ENCODE measurements at places on chromosomes 5 and 9.

- no peak for DNase-seq
Observed at GRCh38 chr5:148635321-148636083, 18.8 kb downstream of the HTR4 start.

DNA sequence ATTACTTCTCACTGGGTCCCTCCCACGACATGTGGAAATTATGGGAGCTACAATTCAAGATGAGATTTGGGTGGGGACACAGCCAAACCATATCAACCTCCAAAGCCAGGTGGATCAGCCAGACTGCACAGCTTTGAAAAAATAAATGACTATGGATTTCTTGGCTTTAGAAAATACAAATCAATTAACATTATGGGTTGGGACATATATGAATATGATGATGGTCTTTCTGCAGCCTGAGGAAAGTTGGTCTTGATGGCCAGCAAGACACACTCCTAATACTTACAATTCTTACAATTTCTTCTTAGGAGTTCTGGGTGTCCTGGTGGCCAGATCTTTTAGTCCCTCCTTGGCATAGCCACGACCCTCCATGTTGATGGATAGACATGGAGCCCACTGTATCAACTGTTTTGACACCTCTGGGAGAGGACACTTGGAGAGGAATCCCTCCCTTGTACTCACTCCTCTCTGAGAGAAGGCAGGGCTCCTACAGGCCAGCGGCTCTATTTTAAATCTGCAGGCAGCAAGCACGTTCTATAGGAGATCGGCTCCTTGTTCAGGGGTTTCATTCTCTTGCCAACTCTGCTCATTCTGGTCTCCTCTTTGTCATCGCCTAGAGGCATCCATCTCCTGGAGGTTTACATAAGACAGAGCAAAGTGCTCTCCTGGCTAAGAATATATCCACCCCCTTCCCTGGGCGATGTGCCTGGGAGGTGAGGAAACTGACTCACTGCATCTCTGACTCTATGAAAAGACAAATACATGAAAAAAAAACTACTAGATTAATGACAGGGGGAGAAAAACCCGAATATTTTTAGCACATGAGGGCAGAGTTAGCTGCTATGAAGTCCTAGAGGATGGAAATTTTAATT is 145.9 kb downstream of the CARTPT start:
- DNase-seq: peak; percentile 97

- DNase-seq: no peak
Observed at GRCh38 chr9:6219981-6220380, 4.4 kb downstream of the IL33 start.

- no peak for DNase-seq
Observed at GRCh38 chr9:38387751-38388150, 4.8 kb upstream of the ALDH1B1 start.

- no peak for DNase-seq
Observed at GRCh38 chr5:98428806-98429205, 344.7 kb upstream of the RGMB start.

GRCh38 chr9:134963546-134963945 is 45.8 kb upstream of the FCN1 start:
- DNase-seq: no peak

- peak; percentile 36 for DNase-seq
Observed at GRCh38 chr9:128724744-128725211, 851 bp upstream of the ZDHHC12 start.

DNA sequence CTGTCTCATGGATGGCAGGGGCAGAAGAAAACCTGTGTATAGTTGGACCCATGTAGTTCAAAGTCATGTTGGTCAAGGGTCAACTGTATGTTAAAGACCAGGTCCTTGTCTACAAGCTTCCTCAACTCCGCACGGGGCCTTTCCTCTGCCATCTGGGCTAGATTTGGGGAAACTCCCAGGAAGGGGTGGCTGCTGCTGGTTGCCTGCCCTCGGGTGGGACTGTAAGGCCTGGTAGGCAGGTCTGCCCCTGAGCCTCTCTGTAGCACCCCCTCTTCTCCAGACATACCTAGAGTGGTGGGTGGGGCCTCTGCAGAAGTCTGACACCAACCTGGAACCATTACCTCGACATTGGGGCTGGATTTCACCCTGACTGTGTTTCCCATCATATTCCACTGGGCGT is 15.2 kb downstream of the ENHO start:
- DNase-seq: no peak

DNA sequence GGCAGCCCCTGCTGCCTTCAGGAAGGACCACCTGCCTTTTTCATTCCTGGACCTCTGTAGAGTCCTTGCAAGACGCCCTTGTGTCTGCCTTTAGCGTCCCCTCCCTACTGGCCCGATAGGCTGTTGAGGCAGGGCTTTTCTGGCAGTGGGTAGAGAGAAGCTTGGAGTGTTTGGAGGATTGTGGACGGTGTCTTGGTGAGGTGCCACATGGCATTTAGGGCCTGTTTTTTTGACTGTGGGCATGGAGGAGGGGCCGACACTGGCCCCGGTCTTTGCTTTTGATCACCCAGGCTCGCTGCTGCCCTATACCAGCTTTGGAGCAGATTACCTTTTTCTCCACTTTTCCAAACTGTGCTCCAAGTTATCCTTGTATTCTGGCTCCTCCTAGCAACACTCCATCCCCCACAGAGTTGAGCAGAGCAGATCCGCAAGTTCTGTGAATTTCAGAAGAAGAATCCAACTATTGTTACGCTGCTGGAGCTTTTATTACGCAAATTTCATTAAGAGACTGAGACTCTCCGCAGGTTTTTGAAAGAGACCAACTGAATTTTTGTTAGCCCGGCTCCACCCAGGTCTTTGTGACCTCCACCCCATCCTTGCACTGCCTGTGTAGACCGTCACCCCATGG is 34.8 kb upstream of the PRDM12 start:
- DNase-seq: no peak

GRCh38 chr9:125960626-125961025 is 213.5 kb downstream of the PBX3 start:
- no peak for DNase-seq

DNA sequence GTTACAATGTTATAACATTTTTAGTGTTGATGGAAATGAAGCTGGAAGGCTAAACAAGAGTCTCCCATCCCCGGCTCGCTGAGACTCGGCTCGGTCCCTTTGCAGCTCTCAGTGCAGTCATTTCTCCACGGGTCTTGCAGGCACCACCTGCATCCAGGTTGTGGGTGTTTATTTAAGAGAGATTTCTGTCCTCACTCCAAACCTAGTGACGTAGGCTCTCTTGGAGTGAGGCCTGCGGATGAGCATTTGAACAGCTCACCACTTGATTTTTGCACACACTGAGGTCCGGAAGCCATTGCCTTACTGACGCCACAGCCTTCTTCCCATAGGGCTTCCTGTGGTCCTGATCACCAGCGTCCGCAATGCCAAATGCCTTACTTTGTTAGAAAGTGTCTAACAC is 197.7 kb upstream of the OTULINL start:
- no peak for DNase-seq

GRCh38 chr9:27393054-27393846 is 96.3 kb upstream of the EQTN start:
- DNase-seq: no peak

- no peak for DNase-seq
Observed at GRCh38 chr9:128863647-128864046, 18.1 kb downstream of the KYAT1 start.

DNA sequence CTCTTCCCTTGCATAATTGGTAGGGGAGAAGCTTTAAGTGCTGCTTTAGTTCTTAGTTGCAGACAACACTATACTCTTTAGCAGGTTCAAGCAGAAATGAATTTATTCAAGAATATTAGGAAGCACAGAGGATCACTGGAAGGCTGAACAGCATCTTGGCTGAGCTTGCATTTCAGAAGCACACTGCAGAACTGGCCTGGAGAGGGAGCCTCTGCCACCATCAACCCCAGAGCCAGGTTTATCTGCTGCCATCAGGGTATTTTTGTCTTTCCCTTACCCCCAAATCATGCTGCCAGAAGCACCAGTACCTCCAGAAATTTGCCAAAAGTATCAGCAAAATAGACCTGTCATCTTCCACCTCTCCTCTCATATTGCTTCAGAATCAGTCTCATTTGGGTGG is 440.7 kb downstream of the DMAC1 start:
- DNase-seq: no peak

DNA sequence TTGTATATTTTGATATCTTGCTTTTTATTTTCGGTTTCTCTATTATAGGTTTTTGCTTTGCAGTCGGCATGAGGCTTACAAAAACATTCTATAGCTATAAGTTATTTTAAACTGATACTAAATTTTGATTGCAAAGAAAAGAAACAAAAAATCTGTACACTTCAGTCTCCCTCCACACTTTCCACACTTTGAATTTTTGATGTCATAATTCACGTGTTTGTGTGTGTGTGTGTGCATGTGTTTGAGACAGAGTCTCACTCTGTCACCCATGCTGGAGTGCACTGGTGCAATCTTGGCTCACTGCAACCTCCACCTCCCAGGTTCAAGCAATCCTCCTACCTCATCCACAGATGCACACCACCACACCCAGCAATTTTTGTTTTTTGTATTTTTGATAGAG is 124.9 kb downstream of the MRPS30 start:
- DNase-seq: no peak

GRCh38 chr9:2730971-2731370 is 13.7 kb downstream of the KCNV2 start:
- DNase-seq: no peak

GRCh38 chr9:27990524-27990923 is 417.2 kb upstream of the C9orf72 start:
- DNase-seq: no peak

DNA sequence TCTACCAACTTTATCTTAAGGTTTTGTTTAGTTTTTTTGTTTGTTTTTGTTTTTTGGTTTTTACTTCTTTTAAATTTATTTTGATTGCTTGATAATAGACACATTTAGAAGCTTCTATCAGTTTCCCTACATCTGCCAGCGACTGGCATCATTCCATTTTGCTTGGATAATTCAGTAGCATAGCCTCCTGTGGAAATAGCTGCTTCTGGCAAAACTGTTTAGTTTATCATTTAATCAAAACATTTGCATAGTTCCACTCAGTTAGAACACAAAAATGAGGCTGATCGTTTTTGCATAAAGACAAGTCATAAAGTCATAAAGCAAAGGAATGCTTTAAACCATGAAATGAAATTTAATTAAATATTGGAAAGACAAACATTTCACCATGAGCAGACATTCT is 133.7 kb upstream of the NFIL3 start:
- no peak for DNase-seq

DNA sequence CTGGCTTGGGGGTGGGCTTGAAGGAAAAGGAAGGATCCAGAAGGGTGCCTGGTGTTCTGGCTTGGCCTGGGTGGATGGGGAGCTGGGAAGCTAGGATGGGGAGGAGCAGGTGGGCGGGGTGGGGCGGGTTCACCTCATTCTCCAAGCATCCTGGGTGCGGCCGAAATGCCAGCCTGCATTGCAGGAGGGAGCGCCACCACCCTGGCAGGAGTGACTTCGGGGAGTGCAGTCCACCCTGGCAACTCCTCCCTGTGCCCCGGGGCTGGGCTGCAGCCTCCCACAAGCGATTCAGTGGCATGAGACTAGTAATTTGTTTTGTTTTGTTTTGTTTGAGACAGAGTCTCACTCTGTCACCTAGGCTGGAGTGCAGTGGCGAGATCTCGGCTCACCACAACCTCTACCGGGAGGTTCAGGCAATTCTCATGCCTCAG is 5.5 kb downstream of the TTC16 start:
- no peak for DNase-seq

DNA sequence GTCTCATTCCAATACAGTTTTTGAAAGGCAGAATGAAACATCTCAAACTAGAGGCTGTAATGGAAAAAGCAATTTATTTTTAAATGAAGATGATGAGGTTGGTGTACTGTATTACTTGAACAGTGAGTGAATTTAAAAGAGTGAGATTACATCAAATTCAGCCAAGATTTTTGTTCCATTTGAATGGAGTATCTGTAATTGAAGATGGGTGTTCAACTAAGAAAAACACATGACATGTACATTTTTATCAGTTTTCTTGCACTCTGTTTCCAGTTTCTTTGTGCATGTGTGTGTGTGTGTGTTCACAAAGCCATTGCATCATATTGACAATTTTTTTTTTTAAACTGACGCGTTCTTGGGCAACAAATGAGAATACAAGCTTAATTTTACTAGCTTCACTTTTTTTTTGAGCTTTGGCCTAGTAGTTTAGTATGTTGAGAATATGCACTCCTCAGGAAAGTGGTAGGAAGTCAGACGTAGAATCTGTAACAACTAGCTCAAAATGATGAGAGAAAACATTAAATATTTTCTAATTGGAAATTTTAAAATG is 243.5 kb downstream of the MAST4 start:
- DNase-seq: no peak

DNA sequence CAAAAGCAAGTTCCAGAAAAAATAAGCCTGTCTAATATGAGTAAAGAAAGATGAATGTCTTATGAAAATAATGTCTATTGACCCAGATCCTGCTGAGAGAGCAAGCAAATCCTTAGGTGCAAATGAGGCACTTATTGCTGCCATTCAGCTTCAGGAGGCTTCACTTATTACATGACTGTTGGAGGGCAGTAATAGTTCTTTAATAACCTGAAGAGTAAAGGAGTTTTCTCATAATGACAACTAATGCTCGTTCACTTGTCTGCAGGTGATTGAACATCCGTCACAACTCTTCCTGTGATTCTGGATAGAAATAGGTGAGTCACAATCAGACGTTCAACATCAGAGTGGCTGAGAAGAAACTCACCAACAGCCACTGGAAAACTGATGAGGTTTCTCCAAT is 58.3 kb downstream of the SPOCK1 start:
- DNase-seq: no peak

GRCh38 chr5:10306806-10307205 is 896 bp downstream of the CMBL start:
- no peak for DNase-seq

DNA sequence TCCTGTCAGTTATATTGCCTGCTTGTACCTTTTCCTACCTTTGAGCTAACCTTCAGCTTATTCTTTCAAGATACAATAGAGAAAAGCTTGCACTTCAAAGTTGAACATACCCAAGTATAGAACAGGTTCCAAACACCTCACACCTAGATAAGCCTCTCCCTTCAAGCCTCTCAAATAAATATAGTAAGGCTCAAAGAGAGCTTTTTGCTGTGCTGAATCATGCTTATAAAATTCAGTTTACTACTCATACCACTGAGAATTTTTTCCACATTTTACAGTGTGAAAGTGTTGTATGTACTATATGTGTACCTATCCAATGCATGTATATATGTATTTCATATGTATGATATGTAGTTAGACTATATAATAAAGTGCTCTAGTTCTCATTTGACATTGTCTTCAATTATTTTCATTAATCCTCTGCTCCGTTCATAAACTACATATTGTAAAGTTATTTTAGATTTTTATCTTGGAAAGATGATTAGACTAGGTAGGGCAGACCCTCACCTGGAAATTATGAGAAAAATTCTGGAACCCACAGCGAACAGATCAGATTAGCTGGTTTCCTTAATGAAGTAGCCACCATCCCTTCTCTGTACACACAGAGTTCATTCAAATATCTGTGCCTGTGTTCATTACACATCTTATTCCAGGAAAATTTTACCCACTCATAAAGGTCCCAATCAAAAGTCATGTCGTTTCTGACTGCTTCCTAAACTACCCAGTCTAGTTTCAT is 149.2 kb upstream of the RGMB start:
- no peak for DNase-seq

GRCh38 chr5:18992264-18992663 is 995.7 kb downstream of the CDH18 start:
- DNase-seq: no peak
